ENCODE measurements at places on chromosomes 5 and 9.
A peak's percentile ranks its signal among the peaks of the same experiment; 100 is the strongest.

DNA sequence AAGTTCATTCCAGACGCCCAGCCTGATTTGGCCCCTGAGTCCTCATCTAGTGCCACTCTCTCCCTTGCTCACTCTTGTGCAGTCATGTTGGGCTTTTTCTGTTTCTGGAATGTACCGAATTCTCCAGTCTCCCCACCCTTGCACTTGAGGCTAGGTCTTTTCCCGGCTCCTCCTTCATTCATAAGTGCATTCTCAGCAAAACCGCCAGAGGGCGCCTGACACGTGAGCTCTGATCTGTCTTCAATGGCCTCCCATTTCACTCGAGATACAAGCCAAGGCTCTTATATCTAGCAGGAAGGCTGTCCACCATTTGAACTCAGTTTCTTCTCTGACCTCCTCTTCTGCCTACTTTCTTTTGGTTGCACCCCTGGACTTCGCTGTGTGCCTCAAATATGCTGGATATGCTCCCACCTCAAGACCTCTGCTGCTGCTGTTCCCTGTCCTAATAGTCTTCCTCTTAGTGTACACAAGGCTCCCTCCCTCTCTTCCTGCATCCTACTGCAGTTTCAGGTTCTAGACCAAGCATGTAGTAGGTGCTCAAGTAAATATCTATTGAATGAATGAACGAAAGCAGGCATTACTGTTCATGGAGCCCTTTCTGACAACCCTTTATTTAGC, 568.1 kb upstream of the WWC1 start:
- DNase-seq = peak; percentile 82

GRCh38 chr9:83688921-83689320, 18.8 kb downstream of the UBQLN1 start:
- no peak for DNase-seq

- DNase-seq = no peak
These were observed 37.0 kb downstream of the TRIM32 start for GRCh38 chr9:116724123-116724522.

DNA sequence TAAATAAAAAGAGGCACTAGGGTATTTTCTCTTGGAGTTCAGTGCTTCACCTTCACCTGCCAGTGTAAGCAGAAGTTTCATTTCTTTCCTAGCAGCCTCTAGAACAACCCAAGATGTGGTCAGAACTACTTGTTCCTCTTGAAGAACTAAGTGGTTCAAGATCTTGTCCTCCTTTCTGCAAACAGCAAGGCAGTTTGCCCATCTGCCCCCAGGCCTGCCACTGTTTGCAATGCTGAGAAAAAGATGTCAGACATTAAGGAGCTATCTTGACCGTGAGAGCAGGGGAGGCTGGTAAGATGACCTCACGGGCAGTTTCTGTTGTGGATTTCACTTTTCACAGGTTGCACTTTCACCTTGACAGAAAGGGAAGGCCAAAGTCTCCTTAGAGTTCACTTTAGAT, 52.0 kb upstream of the KLF4 start:
- DNase-seq = no peak

GRCh38 chr5:31911291-31912265, 262.5 kb downstream of the GOLPH3 start:
- DNase-seq = no peak

GRCh38 chr5:36272136-36272690, 29.5 kb downstream of the RANBP3L start:
- DNase-seq = no peak

GRCh38 chr9:127336506-127337352, 60.2 kb upstream of the SLC2A8 start:
- no peak for DNase-seq
